ENCODE measurements at places on chromosomes 7 and 10.

DNA sequence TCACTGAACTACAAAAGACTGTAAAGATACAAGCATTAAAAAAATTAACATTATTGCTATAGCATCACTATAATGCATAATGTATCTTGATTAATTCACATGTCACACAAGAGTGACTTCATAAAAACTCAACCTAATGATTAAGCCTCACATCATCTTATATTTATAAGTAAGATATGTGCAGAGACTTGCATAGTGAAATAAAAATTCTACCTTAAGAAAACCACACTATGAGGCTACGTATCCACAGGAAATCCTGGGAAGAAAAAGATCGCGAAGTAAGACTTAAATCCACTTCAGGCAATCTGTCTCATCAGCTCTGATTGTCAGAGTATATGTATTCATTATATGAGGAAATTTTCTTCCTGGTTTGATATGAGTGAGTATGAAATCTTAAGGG is 160.0 kb downstream of the SLC25A13 start:
- DNase-seq, result no peak

DNA sequence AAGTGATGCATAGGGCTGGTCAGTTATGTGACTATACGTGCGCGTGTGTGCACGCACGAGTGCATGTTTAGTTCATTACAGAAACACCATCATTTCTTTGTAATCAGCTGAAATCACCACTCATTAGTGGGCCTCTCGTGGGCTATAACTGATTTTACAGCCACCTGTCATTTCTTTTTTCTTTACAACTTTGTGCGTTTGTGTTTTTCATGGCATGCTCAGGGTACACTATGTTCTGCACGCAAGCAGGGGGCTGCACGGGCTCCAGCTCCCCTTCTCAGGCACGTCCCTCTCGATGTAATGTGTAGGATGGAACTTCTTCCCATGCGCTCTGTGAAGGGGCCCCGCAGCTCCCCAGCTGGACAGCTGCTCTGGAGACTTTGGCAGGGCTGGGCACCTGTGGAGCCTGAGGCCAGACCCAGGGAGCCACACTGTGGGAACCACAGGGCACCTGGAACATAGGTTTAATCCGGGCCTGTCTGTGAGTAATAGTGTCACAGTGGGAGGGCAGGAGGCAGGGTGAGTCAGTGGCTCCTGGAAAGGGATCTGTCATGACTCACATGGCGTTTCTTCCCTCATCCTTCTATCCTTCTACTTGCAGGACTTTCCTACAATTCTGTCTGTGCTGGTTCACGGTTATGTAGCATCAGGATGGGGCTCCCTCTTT is 4.9 kb downstream of the GCK start:
- no peak for DNase-seq

DNA sequence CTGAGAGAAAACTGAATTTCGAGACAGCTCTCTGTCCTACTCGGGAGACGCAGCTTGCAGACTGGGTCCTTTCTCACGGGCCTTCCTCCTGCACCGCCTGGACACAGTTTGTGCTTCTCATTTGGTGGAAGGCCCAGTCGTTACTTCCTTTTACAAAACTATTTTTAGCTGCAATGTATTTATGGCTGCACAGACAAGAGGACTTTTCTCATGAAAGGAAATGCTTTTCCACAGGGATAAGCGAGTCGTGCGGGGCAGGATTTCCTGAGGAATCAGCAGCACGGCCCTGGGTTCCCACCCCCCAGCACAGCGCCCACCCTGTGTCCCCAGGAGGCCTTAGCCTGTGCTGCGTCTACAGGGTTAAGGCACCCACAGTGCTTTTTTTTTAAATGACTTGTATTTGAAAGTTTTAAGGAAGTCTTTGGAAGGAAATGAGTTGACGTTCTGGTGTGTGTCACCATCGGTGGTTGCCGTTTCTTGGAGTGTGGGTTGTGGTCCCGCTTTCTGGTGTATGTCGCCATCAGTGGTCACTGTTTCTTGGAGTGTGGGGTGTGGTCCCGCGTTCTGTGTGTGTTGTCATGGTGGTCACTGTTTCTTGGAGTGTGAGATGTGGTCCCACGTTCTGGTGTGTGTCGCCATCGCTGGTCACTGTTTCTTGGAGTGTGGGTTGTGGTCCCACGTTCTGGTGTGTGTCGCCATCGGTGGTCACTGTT is 50.9 kb downstream of the INPP5A start:
- DNase-seq, result no peak

GRCh38 chr7:24073651-24074420 is 210.2 kb upstream of the NPY start:
- no peak for DNase-seq

DNA sequence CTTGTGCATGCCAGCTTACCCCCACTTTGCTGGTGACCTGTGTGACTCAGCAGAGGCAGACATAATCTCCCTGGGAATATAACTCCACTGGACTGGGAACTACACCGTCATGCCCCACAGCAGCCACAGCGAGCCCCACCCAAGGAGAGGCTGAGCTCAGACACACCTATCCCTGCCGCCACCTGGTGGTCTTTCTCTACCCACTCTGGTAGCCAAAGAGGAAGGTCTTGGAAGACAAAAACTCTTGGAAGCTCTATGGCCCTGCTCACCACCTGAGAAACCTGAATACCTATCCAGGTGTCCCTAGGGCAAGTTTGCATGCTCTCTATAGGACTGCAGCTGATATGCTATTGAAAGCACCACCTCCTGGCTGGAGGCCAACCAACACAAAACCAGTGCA is 48.1 kb downstream of the MYO3A start:
- no peak for DNase-seq

DNA sequence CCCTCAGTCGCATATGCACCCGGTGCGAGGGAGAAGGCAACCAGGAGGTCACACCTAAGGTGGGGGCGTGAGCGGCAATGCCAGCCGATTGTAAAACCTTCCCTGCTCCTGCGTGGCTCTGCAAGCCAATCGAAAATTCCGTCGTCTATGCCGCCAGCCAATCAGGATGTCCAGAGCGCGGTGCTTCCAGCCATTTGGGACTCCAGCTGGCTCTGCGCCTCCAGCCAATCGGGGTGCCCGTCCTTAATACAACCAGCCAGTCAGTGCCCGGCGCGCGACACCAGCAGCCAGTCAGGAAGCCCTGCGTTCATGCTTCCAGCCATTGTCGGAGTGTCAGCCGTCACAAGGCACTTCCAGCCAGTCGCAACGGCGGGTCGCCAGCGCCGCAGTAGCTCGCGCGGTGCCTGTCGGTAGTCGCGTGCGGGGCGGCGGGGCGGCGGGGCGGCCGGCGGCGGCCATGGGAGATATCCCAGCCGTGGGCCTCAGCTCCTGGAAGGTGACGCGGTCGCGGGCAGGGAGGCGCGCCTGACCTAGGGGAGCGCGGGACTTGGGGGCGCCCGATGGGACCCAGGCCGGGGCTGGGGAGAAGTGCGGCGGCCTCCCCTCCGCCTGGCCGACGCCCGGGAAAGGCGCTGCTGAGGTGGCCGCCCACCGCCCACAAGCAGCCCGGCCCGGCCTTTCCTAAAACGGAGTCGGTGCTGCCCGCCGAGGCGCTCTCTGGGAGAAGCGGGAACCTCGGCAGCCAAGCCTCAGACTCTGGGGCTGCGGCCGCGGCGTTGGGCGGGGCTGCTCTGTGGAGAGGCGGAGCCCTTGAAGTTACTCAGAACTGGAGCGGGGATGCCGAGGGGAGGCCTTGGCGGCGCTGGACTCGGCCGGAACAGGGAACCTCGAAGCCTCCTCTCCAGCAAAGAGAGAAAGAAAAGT is at the start of gene AKR1E2:
Gene AKR1E2 (plus strand): TSS at position 340 of the 924 bp plus-strand sequence. CDS start 118 bp downstream, at position 458.
- DNase-seq, result no peak

DNA sequence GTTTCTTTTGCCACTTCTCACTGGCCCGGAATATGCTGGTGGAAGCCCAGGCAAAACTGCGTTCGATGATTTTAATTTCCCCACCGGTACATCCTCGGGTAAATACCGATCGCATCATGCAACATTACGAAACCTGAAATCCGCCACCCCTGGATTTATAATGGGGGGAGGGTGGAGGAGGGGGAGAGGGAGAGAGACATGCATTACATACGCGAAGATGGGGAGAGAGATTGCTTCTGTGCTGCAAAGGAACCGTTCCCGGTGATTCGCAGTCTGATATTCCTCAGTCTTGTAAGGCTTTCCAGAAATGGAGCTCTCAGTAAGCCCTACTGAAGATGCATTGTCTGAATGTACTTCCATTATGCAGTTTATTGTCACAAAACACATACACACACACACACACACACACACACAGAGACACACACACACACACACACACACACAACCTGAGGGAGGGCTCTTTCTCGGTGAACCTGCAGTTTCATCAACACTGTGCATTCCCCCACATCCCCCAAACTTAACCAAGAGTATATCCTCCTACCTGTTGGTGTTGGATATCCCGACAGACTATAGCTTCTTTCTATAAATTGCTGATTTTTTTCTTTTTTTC is 741 bp downstream of the GPR85 start:
- no peak for DNase-seq

DNA sequence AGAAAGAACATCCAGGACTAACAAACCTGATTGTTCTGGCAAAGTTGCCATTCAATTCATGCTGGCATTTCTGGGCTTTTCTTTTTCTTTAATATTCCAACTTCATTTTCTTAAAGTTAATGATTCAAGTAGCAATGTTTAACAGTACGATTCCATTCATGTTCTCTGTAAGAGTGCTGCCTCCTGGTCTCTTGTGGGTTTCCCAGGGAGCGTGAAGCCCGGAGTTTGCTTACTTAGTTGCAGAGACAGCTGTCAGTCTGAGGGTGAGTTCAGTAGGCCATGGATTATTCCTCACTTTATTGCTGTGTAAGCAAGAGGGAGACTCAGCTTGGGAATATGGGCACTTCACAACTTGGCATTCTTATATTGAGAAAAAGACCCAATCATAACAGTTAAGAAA is 142.2 kb downstream of the TWIST1 start:
- DNase-seq, result no peak

GRCh38 chr7:128666200-128666599 is 5.9 kb upstream of the GARIN1A start:
- no peak for DNase-seq

GRCh38 chr10:69458430-69459100 is 7.3 kb downstream of the TSPAN15 start:
- DNase-seq, result no peak

- no peak for DNase-seq
These were observed 159.9 kb downstream of the CAMK1D start for GRCh38 chr10:12509016-12509793.

DNA sequence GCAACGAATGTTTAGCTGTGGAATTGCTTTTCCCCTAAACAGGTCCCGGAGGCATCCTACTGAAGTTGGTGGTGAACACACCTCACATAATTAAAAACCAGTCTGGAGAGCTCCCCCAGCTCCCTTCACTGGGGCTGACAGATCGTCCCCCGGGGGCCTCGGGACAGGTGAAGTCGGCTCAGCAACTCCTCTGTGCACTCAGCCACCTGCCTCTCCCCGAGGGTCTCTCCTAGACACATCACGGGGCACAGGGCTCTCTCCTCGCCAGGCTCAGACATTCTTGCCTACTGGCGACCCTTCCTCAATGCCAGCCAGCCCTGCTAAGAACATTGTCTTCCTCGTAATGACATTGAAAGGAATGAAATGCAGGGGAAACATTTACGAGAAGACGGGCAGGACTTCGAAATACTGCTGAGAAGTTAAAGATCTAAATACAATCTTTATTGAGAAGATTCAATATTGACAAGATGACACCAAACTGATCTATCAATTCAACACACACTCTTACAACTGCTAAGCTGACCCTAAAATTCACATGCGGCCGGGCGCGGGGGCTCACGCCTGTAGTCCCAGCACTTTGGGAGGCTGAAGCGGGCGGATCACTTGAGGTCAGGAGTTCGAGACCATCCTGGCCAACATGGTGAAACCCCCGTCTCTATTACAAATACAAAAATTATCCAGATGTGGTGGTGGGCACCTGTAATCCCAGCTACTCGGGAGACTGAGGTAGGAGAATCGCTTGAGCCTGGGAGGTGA is 88.1 kb upstream of the DNAAF5 start:
- no peak for DNase-seq
